Muscle of back (tissue), 13 donors: ENCODE measurements at places on chromosomes 16 and 17. TPM values are rescaled to one million over a fixed set of nuclear protein-coding genes. Genes with fewer than 3 reads are reported as not detected.
A peak's percentile ranks its signal among the peaks of the same experiment; 100 is the strongest.

Gene PPP1R27
- polyA plus RNA-seq = 47.9 TPM

Gene JPH3
- 0.23 TPM for polyA plus RNA-seq

Gene KRT36
- not detected for polyA plus RNA-seq

Gene SLX4
- polyA plus RNA-seq = 4.8 TPM

Gene TMEM88
- polyA plus RNA-seq = 17.2 TPM

Gene GPRC5C
- 33.8 TPM for polyA plus RNA-seq

Gene ABCC12
- polyA plus RNA-seq = 0.47 TPM

Gene MARVELD3
- 0.41 TPM for polyA plus RNA-seq

DNA sequence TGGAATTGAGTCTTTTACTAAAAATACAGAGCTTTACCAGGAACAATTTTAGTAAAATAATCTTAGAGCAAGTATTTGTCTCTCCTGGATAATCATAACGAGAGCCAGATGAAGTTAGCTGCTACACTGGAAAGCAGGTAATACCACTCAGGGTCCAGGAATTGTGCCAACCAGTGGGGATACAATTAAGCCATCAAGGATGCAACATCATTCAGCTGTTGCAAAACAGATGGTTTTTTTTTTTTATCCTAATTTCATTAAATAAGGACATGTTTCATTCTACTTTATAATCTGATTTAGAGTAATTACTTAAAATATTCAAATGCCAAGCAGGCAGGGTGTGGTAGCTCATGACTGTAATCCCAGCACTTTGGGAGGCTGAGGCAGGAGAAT, 10.2 kb downstream of the MMD start:
- no peak for DNase-seq

GRCh38 chr16:57530522-57531252, 5.7 kb downstream of the CCDC102A start:
- no peak for DNase-seq

GRCh38 chr16:85436207-85436606, 176.9 kb upstream of the GSE1 start:
- DNase-seq = no peak

- no peak for DNase-seq
Measured at GRCh38 chr17:19753661-19754463, 5.8 kb upstream of the ALDH3A1 start.

- no peak for DNase-seq
Measured at GRCh38 chr16:24174957-24175356, 81.2 kb upstream of the CACNG3 start.

- no peak for DNase-seq
Measured at GRCh38 chr17:22304667-22305303, 612.5 kb downstream of the KCNJ18 start.

DNA sequence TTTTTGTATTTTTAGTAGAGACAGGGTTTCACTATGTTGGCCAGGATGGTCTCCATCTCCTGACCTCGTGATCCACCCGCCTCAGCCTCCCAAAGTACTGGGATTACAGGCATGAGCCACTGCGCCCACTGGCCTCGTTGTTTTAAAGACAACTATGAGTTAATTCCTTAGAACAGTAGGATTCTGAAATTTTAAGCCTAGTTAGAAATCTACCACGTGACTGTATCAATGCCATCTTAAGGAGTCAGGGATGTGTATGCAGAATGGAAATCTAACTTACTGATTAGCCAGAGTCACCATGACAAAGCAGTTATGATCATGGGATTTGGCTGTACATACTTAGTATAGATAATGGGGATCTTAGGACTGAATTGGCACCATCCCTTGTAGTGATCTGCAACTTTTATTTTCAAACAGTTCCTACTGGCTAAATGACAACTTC, 2.8 kb downstream of the CEP20 start:
- DNase-seq = no peak

GRCh38 chr16:86579268-86580062, 1.1 kb downstream of the FOXL1 start:
- DNase-seq = no peak

DNA sequence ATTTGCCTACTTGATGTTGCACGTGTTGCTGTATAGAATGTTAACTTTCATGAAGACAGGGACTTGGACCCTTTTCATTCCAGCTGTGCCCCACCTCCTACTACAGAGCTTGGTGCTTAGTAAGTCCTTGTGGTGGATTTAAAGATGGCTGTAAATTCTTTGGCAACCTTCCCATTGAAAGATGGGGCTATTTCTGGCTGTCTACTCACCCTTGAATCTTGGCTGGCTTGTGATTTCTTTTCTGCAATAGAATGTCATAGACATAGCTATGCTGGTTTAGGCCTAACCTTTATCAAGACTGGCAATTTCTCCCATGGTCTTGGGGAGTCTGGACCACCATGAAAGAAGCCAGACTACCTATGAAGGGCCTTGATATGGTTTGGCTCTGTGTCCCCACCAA, 59.0 kb downstream of the ACSM2A start:
- DNase-seq = no peak

DNA sequence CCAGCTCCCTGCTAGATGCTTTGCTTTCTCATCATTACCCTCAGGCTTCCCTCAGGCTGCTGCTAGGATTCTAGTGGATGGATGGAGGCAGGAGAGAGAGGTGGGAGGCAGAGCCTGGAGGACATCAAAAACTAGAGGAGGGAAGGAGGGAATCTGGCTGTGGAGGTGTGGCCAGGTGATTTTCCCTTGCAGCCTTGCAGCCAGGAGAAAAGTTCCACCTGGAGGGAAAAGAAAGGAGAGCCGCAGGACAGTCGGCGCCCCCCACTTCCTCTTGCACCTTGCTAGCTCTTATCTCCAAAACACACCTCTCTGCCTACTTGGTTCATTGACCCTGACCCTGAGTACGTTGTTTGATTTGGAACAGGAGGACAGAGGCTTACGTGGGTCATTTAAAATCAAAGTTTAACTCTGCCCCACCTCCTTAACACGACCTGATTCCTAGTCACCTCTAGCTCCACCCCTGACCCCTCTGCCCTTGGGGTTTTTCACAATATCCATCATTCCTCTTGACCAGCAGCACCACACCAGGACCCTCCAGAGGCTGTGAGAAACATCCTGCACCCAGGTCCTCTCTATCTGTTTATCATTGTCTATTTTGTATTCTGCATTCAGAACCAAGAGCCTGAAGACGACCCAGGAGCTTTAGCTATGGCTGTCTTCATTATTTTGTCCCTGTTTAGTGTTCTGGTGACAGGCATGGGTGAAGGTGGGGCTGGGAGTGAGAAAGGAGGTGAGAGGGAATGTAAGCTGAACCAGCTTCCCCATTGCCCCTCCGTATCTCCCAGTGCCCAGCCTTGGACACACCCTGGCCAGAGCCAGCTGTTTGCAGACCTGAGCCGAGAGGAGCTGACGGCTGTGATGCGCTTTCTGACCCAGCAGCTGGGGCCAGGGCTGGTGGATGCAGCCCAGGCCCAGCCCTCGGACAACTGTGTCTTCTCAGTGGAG, 15.9 kb downstream of the AOC3 start:
- DNase-seq = no peak

DNA sequence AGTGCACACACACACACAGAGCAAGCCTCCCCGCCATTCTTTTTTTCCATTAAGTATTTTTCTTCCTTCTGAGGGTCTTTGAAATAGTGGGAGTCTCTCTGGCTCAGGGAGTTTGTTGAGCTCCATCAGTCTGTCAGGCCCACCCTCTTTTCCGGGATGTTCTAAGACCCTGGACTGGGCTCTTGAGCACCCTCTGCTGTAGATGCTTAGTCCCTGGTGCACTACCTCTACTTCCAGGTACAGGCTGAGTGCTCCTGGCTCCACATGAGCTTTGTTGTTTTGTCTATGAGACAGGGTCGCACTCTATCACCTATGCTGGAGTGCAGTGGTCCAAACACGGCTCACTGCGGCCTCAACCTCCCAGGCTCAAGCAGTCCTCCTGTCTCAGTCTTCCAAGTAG, 20.7 kb downstream of the LIMD2 start:
- DNase-seq = no peak

DNA sequence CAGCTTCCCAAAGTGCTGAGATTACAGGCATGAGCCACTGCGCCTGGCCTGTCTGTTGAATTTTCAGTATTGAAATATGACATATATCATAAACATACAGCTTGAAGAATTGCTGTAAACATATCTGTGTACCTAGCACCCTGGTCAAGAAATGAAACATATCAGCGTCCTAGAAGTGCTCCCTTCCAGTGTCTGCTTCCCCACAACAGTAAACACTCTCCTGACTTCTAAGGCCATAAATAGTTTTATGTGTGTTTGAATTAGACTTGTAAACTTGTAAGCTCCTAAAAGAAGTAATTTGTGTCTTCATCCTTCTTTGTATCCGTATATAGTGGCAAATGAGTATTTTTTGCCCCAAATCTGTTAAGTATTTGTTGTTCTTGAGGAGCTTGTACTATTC, 132.2 kb downstream of the FTO start:
- no peak for DNase-seq

DNA sequence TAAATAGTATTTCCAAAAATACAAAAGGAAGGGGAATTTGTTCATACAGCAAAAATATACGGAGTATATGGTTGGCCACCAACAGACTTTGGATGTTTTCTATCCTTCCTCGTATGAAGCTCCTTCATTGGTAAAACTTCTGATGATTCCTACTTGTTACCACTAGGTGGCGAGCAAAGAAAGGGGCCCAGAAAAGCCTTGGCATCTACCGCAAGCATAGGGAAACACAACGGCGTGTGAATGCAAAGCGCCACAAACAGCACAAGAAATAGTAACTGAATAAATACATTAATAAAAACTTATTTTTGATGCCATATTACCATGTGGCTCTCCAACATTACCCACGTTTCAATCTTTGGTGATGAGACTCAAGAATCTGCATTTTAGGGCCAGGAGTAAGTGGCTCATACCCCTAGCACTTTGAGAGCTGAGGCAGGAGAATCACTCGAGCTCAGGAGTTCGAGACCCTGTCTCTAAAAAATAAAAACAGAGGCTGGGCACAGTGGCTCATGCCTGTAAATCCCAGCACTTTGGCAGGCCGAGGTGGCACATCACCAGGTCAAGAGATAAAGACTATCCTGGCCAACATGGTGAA, 34.5 kb downstream of the YWHAE start:
- DNase-seq = peak; percentile 86

DNA sequence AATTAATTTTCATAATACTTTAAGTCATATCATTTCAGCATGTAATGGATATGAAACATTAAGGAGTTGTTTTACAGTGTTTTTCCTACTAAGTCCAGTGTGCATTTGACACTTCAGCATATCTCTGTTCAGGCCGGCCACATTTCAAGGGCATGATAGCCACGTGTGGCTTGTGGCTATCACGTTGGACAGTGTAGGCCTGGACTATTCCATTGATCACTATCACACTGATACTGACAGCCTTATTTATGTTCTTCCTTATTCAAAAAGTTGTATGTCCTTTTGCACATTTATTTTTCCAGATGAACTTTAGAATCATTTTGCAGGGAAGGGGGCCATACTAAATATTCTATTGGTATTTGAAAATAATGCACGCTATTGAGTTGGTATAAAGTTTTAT, 39.0 kb downstream of the AKAP1 start:
- DNase-seq = no peak

- no peak for DNase-seq
Measured at GRCh38 chr17:42475121-42475520, 16.4 kb downstream of the ATP6V0A1 start.

- no peak for DNase-seq
Measured at GRCh38 chr17:8847891-8848290, 19.6 kb downstream of the PIK3R6 start.

DNA sequence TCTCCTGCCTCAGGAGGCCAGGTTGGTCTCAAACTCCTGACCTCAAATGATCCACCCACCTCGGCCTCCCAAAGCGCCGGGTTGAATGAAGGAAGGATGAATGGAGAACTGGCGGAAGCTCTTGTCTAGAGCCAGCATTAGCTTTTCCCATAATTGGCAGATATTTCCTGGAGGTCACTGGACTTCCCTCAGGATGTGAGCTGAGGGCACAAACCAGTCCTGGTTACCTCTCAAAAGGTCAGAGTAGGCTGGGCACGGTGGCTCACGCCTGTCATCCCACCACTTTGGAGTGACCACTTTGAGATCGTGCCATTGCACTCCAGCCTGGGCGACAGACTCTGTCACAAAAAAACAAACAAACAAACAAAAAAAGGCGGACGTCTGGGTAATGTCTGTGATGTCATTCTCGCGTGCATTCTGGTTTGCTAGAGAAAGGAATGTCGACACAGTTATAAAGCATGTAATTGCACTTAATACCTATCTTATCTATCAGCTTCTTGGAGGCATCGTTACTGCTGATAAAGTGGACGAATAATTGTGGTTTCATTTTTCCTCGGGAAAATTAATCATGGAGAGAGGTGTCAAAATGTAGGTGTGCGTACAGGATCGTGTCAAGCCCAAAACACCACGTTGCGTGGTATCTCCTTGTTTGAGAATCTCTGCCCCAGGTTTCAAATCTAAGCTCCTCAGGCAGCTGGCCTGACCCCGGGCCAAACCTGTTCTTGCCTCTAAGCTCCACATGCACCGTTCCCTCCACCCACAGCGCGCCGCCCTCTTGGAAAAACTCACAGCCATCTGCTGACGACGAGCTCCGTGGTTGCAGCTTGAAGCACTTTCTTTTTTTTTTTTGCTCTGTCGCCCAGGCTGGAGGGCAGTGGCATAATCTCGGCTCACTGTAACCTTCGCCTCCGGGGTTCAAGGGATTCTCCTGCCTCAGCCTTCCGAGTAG, 6.4 kb upstream of the CRK start:
- no peak for DNase-seq

DNA sequence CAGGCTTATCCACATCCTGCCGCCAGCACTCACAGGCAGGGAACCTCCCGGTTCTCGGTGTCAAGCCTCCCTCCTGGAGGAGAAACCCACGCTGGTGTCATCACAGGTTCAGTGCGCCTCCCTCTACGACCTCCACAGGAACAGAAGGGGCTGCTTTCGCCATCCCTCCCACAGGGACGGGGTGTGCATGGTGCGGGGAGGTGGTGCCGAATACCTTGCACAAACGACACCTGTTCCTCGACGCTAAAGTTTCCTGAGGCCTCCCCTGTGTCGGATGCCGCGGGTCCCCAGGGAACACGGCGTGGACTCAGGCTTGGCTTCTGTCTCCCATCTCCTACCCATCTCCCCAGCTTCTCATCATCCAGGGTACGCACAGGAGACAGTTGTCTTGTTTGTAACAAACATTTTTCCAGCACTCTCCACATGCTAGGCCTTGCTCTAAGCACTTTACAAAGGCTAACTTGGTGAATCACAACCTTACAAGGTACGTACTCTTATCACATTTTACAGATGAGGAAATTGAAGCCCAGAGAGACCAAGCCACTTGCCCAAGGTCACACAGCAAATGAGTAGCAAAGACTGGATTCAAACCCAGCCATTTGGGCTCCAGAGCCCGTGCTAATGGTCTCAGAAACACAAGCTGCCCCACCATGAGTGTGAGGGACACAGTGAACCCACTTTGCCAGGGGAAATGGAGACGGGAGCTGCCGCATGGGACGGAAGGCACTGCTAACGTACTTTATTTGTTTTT, 271.6 kb downstream of the C16orf95 start:
- no peak for DNase-seq

DNA sequence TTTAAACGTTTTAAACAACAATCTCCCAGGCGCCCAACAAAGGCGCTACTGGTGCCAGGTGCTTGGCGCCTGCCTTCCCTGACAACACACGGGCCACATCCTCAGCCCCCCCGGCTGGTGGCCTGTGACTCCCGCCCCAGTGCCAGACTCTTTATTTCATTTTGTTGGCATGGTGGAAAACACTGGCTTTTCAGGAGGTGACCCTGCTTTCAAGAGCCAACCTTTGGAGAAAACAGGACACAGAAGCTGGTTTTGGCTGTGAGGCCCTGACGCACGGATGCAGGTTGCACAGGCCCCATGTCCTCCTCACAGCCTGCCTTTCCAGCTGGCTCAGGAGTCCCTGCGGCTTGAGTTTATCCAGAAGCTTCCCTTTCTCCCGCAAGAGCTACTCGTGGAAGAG, 100.0 kb downstream of the METRNL start:
- DNase-seq = no peak
